Hindlimb muscle (tissue), 1 donor: ENCODE measurements at places on chromosomes 2 and 18.

- no peak for DNase-seq
These were observed 58.3 kb downstream of the NFATC1 start for GRCh38 chr18:79453816-79454735.

DNA sequence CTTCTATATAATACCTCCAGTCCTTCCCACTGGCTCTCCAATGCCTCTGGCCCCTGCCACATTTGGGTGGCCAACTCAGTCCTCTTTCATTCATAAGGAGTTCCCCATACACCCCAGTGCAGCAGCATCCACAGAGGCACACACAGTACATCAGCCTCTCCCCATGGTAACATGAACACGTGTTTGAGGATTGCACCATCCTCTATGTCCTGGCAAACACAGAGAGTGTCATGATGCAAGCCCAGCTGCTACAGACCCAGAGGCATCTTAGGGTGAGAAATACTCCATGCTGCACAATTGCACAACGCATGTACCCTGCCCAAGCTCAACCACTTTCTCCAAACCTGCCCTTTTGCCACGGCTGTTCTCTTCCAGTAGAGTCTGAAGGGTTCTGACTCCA lies 11.5 kb downstream of the IGFBP5 start:
- no peak for DNase-seq

GRCh38 chr2:65116645-65117044 lies 13.3 kb downstream of the RAB1A start:
- DNase-seq, result no peak

DNA sequence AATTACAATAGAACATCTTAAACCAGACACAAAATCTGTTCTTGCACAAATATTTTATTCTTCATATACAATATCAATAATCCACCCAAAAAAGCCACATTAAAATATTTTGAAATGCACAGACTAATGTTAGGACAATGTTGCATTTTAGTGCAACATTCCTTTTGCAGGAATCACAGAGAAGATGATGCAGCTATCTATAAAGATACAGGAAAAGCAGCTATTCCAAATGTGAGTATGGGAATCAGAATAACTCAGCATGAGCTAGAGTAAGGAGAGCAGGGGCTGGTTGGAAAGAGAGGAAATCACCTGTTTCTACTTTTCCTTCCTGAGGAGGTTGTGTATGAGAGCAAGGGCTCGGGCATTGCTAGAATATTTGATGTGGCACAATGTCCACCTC lies 4.8 kb downstream of the C2orf66 start:
- DNase-seq, result no peak

GRCh38 chr2:205771031-205771430 lies 88.7 kb downstream of the NRP2 start:
- DNase-seq, result no peak

- DNase-seq, result no peak
These were observed 288.1 kb downstream of the CCDC178 start for GRCh38 chr18:33152376-33152775.

GRCh38 chr18:70419526-70419925 lies 130.7 kb downstream of the SOCS6 start:
- DNase-seq, result no peak
